ENCODE measurements at places on chromosomes 2 and 18. TPM values are rescaled to one million over a fixed set of nuclear protein-coding genes. Genes with fewer than 3 reads are reported as not detected.

Gene SMYD1
- not detected for polyA plus RNA-seq

Gene BMP10
- polyA plus RNA-seq, result not detected

Gene BCL11A
- polyA plus RNA-seq, result 16.4 TPM

DNA sequence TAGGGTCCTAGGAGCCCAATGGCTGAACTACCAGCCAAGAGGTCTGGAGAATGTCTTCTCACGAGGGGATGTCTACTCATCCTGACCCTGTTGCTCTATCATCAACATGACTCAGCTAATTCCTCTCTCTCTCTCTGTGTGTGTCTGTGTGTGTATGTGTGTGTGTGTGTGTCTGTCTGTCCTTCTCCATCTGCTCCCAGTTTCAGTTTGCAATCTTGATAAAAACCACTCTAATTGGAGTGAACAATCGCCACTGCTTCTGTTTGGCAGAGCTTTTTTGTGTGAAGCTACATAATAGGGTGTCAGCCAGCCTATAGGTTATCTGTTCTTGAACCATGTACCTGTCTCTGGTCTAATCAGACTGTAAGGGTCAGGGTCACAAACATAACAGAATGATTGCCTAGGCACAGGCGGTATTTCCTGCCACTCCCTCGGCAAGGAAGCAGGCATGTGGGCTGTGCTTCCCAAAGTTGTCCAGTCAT lies 219.8 kb downstream of the SH3BP4 start:
- DNase-seq, result no peak

GRCh38 chr2:170354388-170354787 lies 176.4 kb downstream of the MYO3B start:
- no peak for DNase-seq

GRCh38 chr2:126208266-126208665 lies 447.7 kb upstream of the GYPC start:
- DNase-seq, result no peak

GRCh38 chr2:63444565-63445288 lies 143.6 kb downstream of the WDPCP start:
- no peak for DNase-seq

Data from right renal pelvis (tissue), 4 donors.